Psoas muscle (tissue), 8 donors: ENCODE measurements at places on chromosomes 11 and 22. TPM values are rescaled to one million over a fixed set of nuclear protein-coding genes. Genes with fewer than 3 reads are reported as not detected.

Gene C11orf65
- total RNA-seq, result 0.61 TPM

- no peak for DNase-seq
These were observed 23.1 kb upstream of the CBX7 start for GRCh38 chr22:39175353-39176142.

DNA sequence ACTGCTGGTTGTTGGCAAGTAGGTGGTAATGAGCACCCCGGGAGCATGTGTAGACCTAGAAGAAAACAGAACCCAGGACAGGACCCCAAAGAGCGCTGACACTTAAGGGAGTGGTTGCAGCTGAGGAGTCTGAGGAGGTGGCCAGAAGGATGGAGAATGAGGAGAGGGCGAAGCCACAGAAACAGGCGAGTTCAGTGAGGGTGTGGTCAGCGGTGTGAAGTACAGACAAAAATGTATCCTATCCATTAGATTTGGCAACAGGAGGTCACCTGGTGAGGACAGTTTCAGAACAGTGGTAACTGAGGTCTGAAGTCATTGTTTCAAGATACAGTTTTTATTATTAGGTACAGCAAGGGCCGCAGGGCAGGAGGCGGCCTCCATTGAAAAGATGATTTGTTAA, 8.6 kb upstream of the THY1 start:
- no peak for DNase-seq

GRCh38 chr11:2687223-2687530, 12.6 kb downstream of the KCNQ1OT1 start:
- no peak for DNase-seq

- peak; percentile 91 for DNase-seq
These were observed 764 bp upstream of the PACSIN3 start for GRCh38 chr11:47186700-47187695.

Gene OR56A1
- not detected for total RNA-seq

Gene CBY1
- 15.4 TPM for total RNA-seq

Gene IL10RA
- total RNA-seq, result 1.1 TPM

Gene PDE2A
- total RNA-seq, result 8.8 TPM

Gene DGAT2
- total RNA-seq, result 1.1 TPM

DNA sequence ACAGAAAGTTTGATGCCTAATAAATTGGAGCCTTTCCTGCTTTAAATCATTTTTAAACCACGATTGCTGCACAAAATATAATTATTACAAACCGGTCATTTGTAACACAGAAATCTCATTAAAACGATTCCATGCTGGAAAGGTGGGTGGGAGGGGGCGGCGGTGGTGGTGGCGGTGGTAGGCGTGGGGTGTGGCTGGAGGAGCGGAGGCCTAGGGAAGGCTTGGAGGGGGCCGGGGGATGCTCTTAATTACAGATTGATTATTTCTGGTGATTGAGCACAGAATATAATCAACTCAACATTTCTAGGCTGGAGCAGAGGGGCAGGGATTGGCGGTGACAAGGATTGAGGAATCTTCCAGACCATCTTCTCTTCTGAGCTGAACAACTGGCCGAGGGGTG, 157.5 kb downstream of the TRIM29 start:
- no peak for DNase-seq

GRCh38 chr11:6599449-6599848, 4.0 kb downstream of the RRP8 start:
- no peak for DNase-seq

Gene DERL3
- 4.4 TPM for total RNA-seq

Gene FAU
- total RNA-seq, result 641 TPM

Gene MYOD1
- 64.6 TPM for total RNA-seq

DNA sequence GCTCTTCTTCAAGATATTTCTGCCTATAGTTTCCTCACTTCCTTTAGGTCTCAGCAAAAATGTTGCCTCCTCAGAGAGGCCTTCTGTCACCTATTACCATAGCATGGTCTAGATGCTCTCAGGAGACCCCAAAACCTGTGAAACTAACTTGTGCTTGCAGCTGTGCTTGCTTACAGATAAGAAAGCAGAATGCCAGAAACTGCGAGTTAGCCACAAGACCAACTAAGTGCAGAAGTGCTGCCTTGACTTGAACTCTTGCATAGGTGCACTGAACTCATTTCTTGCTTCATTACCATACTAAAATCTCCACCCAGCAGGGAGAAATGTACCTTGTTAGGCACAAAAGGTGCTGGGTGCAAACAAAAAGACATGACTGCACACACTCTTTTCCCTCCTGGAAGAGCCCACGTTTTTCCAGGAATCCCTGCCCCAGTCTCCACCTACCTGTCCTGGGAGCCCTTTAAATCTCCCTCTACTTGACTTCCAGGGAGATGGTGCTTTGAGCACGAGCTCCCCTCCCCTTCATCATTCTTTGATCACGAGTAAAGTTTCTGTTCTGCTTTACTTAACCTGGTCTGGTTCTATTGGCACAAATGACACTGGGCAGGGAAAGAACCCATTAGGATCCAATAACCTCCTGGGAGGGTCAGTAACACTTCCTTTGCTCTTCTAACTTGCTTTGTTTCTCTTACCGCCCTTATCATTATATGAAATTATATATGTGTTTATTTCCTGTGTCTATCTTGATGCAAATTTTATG, 137.7 kb upstream of the DDI1 start:
- DNase-seq, result no peak

DNA sequence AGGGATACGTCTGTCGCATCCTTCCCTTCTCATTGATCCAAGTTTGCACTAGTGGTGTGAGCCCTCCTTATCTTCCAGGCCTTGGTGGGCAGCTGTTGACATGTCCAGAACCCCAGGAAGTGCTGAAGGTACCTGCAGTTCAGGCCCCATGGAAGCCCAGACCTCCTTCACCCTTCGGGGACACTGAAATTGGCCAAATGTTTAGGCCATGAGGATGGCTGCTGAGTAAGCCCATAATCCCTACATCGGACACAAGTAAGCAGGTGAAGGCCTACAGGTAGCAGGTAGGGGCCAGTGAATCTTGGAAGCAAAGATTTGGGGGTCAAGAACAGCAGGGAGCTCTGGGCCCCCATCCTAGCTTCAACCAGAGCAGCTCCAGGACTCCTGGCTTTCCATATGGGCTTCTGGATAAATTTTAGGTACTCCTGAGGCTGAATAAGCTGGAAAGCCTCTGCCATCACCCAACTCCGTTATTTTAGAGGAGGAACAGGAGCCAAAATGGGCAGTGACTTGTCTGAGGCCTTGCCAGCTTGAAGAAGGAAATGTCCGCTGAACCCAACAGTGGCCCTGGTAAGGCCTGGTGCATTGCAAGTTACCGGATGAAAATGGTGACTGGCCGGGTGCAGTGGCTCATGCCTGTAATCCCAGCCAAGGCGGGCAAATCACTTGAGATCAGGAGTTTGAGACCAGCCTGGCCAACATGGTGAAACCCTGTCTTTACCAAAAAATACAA, 45.2 kb downstream of the MORC2 start:
- no peak for DNase-seq

DNA sequence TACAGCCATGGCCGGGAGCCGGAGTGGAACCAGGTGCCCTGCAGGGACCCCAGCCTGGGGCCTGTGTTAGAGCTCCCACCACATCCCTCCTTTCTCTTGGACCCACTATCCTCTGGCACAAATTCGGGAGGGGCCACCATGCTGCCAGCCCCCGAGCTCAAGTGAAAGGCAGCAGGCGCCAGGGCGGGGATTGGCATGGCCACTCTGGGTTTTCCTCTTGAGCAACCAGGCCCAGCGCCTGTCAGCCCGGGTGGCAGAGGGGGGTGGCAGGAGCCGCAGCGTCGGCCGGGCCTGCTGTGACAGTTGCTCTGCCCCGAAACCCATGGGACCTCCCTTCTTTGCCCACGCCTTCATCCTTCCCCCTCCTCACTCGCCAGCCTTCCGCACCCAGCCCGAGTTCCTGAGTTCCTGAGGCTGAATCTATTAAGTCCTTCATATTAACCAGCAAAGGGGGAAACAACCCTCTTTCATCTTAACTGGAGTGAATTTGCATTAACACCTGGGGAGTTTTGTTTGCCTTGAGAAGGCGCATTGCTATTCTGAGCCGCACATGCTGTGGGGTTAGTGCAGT, 16.8 kb upstream of the CABP7 start:
- peak; percentile 78 for DNase-seq

Gene FOLR1
- total RNA-seq, result not detected

- DNase-seq, result no peak
These were observed 931.5 kb upstream of the FAT3 start for GRCh38 chr11:91293119-91293518.

- no peak for DNase-seq
These were observed 3.4 kb downstream of the E2F8 start for GRCh38 chr11:19237381-19237780.

GRCh38 chr11:13238879-13239514, 38.6 kb upstream of the BMAL1 start:
- no peak for DNase-seq

DNA sequence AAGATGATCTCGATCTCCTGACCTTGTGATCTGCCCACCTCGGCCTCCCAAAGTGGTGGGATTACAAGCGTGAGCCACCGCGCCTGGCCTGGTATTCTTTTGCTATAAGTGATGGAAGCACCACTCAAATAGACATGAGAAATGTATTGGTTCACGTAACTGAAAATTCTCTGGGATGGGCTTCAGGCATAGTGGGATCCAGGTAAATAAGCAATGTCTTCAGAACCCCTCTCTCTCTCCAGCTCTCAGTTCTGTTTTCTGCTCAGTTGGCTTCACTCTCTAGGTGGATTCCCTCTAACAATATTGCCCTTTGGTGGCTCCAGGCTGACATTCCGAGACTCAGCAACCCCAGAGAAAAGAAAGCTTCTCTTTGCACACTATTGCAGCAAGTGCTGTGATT, 889 bp upstream of the LHFPL7 start:
- no peak for DNase-seq

Gene TSPAN32
- 0.56 TPM for total RNA-seq

Gene CBL
- total RNA-seq, result 7.3 TPM

GRCh38 chr11:23423104-23423503, 562.8 kb upstream of the CCDC179 start:
- DNase-seq, result no peak

Gene TMPRSS5
- 1.4 TPM for total RNA-seq

Gene ESAM
- total RNA-seq, result 20.1 TPM

GRCh38 chr11:130798801-130799200, 117.5 kb downstream of the SNX19 start:
- DNase-seq, result no peak

Gene SELENOO
- total RNA-seq, result 11.9 TPM

DNA sequence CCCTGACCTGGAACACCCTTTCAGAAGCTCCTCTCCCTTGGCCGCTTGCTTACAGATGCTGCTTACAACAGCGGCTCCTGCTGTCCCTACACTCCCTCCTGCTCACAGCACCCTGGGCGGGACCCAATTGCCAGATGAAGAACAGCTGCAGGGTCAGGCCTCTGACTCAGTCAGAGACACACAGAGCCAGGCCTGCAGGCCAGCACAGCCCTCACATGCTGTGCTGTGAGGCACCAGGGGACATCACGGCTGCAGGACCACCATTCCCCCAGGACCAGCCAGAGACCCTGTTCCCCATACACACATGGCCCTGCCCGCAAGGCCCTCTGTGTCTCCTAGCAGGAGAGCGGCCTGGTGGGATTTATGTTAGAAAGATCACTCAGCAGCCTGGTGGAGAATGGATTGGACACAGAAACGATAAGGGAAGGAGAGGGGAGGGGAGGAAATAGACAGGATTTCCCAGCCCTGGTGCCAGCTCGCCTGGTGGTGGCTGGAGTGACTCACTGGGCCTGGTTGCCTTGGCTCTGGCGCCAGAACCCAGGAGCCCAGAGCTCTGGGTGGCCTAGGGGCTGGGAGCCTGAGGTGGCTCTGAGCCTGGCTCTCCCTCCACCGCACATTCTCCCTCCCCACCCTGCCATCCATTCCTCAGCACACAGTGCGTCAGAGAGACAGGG, 6.7 kb downstream of the CAPN5 start:
- peak; percentile 90 for DNase-seq

DNA sequence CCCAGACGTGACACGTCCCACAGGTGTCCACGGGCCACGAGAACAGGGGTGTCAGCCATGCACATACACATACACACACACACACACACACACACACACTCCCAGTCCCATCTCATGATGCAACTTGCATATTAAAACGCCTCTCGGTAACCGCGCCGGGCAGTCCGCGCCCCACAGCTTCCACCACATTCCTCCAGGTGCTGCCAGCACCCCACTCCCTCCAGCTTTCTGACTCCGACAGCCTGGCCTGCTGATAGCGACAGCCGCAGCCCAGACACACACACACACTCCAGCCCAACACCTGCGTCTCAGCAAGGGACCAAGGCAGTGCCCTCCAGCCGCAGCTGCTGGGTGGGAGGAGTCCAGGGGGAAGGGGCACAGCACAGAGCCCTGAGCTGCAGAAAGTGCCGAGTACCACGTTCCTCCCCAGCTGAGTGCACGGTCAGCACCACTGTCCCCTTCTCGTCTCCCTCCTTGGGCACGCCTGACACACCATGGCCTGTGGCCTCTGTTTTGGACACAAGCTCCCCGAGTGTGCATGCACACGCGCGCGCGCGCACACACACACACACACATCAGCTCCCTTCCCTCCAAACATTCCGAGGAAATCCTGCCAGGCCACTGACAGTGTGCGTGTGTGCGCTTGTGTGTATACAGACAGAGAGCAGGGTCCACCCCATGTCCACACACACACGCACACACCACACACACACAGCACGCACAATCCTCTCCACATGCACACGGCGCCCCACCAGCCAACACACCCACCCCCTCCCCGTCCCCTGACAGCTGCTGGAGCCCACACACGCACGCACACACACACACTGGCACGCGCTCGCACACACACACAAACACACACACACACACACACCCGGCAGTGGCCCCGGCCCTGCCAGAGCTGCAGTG, 1.2 kb downstream of the ELFN2 start:
- no peak for DNase-seq

DNA sequence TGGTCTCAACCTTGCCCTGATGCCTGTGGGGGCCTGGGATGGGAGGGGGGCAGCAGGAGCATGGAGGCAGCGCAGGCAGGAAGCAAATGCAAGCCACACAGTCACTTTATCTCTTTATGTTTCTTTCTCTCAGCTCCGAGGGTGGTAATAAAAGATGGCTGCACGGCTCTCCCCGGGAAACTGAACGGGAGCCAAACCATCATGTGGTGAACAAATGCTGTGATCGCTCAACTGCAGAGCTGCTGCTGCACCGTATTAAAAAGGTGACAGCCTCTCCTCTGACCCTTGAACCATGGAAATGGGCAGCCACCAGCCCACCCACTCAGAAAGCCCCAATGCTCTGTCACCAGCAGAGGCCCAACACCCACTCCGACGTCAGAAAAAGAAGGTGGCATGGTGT, 110.0 kb downstream of the TIMP3 start:
- DNase-seq, result no peak

DNA sequence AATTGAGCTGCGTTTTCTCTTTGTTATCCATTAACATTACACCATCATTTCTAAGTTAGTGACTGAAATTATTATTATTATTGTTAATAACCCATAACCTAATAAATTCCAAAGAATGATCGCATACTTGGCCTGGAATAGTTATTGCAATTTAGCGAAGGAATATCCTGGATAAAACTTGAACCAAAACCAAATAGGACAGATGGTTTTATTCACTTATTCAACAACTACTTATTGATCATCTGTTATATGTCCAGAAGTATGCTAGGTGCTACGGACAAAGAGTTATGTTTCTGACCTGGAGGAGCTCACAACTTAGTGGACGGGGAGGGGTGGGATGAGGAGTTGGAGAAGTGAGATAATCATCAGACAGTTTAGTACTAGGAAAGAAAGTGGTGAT, 44.8 kb upstream of the ARHGAP20 start:
- no peak for DNase-seq

Gene OR10D3
- not detected for total RNA-seq

Gene CASTOR1
- 3.3 TPM for total RNA-seq

Gene ABCG4
- total RNA-seq, result 0.12 TPM

Gene SORL1
- total RNA-seq, result 3.2 TPM

GRCh38 chr11:96124155-96124554, 200.2 kb upstream of the MTMR2 start:
- no peak for DNase-seq

GRCh38 chr11:83694191-83694910, 408.2 kb upstream of the CCDC90B start:
- no peak for DNase-seq
